ENCODE measurements at places on chromosomes 5 and 9. TPM values are rescaled to one million over a fixed set of nuclear protein-coding genes. Genes with fewer than 3 reads are reported as not detected.

DNA sequence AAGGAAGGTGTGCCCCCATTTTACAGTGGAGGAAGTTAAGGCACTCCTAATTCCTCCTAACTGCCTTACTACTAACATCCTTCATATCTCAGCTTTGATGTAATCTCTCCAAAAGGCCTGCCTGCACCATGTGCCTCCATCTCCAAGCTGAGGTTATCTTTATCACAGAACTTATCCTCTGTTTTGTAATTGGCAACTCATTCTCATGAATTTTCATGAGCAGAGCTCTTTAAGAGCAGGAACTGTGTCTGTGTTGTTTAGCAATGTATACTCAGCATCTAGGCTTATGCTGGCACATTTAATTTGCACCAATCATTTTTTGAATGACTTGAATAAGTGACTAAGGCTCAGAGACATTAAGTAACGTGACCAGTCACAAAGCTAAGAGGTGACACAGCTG is 147.9 kb upstream of the VLDLR start:
- no peak for DNase-seq

HARS2 gene
- total RNA-seq, result 31.8 TPM

DNA sequence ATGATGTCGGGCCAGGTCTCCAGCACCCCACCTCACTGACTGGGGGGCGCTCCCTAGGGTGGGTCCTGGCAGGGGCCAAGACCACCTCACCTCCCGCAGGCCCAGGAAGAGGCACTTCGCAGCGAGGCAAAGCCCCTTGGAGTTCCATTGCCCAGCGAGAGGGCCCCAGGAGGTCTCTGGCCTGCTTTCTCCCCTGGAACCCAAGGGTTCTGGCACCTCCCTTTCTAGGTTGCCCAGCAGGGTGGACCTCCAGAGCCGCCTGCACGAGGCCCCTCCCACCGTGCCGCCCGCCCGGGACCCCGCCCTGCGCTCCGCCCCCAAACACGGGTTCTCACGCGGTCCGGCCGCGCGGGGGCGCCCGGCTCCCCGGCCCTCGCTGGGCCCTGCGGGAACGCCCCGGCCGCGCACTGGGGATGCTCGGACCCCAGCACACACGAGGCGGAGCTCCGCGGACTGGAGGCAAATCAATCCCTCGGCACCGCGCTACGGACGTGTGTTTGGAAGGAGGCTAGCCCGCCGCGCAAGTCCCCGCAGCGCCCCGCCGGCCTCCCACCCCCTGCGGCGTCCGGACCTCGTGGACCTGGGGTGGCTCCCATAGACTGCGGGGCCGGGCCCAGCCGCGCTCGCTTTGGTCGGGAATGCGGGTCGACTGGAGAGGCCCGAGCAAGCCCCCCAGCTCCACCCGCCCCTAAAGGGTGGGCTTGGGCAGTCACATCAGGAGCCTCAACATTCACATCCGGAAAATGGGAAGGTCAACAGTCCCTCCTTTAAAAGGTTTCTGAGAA is 99.5 kb upstream of the LMX1B start:
- peak; percentile 85 for DNase-seq

GRCh38 chr9:2697492-2697891 is 19.8 kb upstream of the KCNV2 start:
- no peak for DNase-seq

DNA sequence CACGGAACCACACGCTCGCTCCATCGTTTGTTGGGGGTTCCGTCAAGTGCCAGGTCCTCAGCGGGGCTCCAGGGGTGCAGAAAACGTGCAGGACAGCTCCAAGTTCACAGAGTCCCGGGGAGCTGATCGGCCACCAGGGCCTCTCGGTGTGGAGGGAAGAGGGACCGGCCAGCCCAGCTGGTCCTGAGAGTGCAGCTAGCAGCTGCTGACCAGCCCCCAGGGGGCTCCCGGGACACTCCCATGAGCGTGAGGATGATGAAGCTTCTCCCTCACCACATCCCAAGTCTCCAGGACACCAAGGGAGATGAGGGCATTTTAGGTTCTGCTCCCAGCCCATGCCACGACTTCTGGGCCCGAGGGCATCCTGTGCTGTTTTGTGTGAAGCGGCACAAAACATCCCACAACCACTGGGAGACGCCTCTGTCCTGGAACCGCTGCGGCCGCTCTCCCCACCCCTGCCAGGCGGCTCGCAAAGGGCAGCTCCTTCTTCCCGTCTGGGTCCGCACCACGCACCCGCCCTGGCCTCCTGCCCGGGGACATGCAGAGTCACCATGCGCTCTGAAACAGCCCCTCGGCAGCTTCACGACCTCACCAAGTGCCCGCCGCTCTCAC is 67.5 kb upstream of the IRX4 start:
- DNase-seq, result no peak

FGF10 gene
- 3.8 TPM for total RNA-seq

DNA sequence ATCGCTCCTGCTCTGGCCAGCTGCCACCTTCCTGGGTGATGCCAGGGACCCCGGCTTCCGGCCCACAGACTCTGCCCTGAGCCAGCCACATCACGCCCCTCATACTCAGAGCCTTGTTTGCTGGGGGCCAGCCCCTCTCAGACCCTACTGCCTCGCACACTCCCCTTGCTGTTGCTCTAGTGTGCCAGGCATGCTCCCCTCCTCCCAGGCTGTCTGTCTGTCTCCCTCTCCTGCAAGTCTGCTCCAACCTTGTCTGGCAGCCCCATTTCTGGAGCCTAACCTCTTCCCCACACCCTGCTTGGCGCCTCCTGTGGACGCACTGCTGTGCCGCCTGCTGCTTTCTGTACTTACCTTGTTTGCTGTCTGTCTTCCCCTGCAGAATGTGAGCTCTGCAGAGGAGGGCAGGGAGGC is 184.7 kb downstream of the HSPA4 start:
- DNase-seq, result no peak

DNA sequence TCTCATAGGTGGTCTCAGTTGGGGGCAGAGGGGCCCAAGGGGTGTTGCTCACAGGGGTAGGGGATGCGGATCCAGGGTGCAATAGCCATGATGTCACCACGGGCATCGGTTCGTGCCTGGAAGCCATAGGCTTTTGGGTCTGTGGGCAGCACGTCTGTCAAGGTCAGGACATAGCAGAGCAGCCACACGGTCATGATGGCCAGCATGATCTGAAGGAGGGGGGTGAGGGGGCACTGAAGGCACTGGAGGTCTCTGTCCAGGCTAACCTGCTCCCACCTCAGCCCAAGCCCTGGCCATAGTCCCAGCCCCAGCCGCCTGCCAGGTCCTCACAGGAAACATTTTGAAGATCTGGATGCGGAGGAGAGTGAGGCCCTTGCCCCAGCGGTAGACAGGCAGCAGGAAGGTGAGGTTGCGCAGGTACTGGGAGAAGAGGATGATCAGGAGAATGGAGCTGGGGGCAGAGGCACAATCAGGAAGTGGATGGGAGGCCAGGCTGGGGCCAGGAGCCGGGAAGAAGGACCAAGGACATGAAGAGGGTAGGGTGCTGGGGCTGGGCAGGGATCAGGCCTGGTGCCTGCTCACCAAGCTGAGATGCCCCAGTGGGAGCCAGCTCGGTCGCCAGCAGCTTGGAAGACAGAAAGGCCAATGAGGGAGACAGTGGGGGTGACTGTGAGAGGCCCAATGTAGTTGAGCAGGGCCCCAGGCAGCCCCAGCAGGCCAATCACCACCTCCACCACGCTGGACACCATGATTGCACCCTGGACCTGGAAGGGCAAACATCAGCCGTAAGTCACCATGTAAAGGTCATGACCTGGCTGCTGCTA is 3.3 kb downstream of the SLC23A1 start:
- no peak for DNase-seq

DNA sequence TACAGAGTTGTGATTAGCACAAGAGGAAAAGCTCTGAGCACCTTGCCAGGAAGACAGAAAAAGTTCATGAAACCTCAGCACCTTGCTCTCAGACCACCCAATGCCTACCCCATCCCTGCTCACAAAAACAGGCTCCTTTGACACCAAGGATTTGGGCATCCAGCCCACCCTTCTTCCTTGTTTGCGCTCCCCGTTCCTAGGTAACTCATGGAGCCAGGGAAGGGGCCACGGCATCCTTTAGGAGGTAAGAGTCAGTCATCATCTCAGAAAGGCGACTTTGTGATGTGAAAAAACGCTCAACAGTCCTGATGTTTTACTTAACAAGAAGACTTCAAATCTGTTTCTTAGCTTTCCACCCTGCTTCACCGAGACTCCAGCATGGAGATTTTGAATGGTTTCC is 29.5 kb downstream of the SH3PXD2B start:
- DNase-seq, result no peak

PRRX2 gene
- total RNA-seq, result 0.68 TPM

DNA sequence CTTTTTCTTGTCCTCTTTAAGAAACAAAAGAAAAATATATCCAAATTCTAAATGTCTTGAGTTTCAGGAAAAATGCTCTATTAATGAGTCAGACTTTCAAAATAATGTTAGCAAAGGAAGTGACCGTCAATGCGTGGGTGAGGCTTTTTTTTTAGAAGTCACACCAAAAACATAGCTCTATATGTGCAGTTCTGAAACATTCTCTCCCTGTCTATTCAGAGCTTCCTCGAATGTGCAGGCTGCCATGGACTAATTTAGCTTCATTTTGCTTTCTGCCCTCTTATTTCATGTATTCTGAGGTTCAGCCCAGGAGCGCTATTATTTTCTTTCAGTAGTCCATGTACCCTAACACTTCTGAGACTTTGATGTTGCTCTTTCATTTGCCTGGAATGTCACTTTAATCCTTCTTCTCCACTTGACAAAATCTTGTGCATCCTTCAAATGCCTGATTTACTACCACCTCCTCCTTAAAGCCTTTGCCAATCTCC is 72.5 kb upstream of the RASA1 start:
- no peak for DNase-seq

DNA sequence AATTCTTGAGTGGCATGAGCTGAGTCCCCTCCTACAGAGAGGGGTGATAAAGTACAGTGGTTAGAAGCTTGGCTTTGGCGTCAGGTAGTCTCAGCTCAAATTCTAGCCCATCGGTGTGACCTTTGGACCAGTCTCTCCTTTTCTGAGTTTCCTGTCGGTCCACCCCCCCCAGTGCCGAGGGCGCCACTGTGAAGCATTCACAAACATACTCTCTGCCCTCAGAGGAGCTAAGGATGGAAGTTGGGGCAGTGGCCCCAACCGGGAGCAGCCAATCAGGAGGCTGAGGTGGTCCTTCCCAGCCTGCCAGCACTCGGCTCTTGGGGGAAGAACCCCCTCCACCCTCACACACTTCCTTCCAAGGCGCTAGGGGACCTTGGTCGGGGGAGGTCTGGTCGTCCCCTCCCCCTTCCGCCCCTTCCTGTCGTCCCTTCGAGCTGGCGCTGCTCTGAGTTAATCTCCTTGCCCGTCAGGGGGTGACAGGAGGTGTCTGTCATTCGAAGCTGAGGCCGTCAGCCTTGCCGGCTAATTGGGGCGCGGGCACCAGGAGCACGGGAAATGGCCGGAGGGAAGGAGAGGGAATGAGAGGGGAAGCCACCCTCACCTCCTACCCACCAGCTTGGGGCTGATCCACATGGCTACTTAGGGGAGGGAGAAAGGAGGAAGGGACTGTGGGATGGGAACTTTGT is 53.0 kb downstream of the CXXC5 start:
- DNase-seq, result no peak

GRCh38 chr9:35908504-35909125 is 675 bp upstream of the SPAAR start:
- DNase-seq, result no peak

GRCh38 chr9:133238851-133239532 is 29.9 kb upstream of the OBP2B start:
- DNase-seq, result peak; percentile 61

CEP78 gene
- total RNA-seq, result 66.4 TPM

RIMOC1 gene
- total RNA-seq, result 47.7 TPM

ST6GALNAC4 gene
- total RNA-seq, result 14.5 TPM

DNA sequence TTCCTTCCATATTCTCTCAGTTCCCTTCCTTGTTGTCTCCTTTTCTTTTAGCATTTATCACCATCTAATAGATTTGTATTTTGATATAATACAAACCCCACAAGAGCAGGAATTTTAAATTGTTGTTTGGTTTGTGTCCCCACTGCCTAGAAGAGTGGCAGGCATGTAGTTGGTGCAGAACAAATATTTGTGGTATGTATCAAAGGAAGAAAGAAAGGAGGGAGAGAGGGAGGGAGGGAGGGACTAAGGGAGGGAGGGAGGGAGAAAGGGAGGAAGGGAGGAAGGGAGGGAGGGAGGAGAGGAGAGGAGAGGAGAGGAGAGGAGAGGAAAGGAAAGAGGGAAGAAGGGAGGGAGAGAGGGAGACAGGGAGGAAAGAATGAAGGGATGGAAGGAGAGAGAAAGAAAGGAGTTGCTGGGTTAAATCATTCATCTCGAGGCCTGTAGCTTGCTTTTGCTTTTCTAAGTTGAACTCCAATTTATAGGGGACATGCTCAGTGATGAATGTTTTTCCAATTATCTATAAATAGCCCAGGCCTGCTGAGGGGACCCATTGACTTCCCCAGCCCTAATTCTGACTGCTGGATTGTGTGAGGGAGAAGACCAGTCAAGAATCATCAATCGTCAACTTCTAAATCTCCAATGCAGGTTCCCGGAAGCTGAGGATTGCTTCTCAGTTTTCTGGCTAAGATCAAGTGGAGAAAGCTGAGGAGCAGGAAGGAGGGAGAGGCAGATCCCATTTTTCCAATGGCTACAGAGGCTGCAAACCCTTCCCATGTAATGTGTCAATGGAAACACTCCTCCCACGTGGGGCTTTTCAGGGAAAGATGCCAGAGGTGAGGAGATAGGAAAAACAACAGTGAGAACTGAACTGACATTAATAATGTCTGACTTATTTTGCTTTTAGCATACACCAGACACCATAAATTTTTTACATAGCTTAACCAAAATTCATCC is 320.7 kb downstream of the ASTN2 start:
- no peak for DNase-seq

DNA sequence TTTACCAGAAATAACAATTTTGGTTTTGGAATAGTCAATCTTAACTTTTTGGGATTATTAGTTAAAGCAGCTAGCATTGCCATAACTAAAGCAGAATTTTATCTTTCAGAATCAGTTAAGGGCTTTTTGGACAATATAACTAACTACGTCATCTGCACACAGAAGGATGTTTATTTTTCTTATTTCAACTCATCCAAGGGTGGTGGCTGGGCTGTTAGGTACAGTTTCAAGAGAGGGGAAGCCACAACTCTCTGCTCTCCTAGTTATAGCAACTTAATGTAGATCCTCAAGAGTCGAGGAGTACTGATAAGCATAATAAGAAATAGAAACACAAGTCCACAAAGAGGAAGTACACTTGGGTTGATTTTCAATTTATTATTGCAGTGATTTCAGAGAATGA is 65.6 kb downstream of the ANKRD55 start:
- DNase-seq, result no peak

GRCh38 chr5:177994063-177994462 is 2.0 kb downstream of the PROP1 start:
- no peak for DNase-seq

- no peak for DNase-seq
Measured at GRCh38 chr5:79173626-79174025, 62.0 kb downstream of the BHMT start.

TAF11L5 gene
- not detected for total RNA-seq

- no peak for DNase-seq
Measured at GRCh38 chr9:133973791-133974630, 18.1 kb downstream of the VAV2 start.

PCA3 gene
- total RNA-seq, result not detected

DNA sequence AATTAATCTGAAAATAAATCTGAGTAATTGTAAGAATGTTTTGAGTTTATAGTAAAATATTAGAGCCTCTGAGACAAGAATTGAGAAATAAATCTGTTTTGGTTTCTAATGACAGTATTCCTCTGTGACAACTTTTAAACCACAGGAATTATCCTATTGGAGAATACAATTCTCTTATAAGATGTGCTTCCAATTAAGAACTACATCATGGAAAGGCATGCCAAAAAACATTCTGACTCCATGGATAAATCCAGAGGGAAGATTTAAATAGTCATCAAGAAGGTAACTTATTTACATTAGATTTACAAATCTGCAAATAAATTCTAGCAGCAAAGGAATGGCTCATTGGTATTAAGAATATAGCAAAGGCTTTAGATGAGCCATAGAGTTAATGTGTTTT is 178.3 kb upstream of the ACOT12 start:
- no peak for DNase-seq
